Aorta (tissue), 5 donors: ENCODE measurements at places on chromosomes 16 and 17.

DNA sequence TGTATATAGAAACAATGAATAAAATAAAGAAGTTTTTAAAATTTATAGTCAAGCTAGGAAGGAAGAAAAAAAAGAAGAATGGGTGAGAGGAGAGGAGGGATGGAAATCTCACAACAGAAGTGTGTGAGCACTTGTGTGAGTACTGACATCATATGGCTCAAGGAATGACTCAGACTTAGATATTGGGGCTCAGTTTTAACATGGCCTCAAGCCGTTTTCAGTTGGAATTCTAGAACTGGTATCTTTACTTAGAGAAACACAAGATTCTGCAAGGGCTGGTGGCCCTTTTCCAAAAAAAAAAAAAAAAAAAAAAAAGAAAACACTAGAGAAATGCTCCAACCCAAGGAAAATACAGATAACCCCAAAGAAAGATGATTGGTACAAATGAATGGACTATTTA lies 55.1 kb downstream of the STXBP4 start:
- DNase-seq = no peak

DNA sequence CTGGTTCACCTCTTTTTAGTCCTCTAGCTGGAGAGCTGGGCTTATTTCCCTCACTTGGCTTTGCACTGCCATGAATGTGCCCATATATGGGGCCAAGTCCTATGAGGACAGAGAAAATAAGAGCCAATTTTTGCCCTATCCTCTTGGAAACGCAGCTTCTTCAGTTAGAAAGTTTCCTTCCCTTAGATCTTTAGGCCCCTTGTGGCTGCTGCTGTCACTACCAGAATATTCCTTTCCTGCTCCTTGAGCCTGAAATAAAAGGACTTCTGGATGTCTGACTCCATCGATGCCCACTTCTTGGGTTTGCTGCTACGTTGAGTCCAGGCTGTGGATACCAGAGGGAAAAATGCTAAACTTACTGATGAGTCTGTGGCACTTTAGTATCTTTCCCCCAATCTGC lies 487.1 kb downstream of the GRIN2A start:
- no peak for DNase-seq

- no peak for DNase-seq
These were observed 1.4 kb upstream of the DHX8 start for GRCh38 chr17:43482103-43483012.

DNA sequence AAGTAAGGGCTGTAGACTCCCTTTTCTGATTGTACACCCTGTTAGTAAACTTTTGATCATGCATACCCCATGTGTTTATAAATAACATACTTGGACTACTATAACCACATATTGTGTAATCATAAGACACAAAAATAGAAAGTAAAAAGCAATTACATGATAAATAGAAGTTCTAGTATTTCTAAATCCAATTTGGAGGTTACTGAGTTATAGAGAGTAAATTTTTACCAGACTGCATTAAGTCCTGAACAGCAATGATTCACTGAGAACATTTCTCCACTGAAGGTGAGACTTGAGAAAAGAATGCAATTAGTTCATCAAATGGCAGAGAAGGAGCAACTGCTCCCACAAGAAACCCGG lies 7.7 kb upstream of the TBKBP1 start:
- DNase-seq = no peak
